ENCODE measurements at places on chromosomes 12 and 14.

DNA sequence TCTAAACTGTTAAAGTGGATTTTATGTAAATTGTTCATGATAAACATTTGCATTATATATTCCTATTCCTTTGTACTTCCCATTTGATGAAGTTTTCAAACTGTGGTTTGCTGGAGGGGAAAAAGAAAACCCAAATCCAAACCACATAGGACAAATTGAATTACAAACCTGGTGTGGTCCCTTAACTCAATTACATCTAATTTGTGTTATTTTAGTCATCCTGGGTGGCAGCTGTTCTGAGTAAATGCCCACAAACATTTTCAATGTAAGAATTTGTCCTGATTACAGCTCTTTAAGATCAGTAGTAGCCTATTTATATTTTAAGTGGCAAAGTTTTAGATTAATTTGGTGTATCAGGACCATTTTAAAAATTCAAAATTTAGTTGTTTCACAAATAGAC is 153.9 kb downstream of the RAD51B start:
- no peak for DNase-seq

- DNase-seq: no peak
Measured at GRCh38 chr12:53602176-53602864, 23.9 kb downstream of the ATF7 start.

DNA sequence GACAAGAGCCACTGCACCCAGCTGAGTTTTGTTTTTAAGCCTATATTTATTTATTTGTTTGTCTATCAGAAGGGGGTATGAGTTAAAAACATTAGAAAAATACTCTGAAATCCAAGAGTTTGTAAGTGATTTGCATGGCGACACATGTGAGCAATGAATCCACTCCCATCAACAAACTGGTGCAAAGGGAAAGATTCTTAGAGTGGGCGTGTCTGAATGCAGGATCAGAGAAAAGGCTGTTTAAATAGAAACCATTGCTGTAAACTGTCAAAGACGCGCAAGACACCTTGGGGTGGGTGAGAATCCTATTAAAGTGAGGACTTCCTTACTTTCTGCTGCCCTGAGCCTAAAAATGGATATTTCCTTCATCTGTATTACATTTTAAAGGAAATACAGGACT is 51.9 kb downstream of the ZFYVE26 start:
- DNase-seq: no peak

GRCh38 chr12:117380083-117380482 is 18.7 kb upstream of the NOS1 start:
- no peak for DNase-seq
